Daoy (cell line): ENCODE measurements at places on chromosomes 5 and 9. TPM values are rescaled to one million over a fixed set of nuclear protein-coding genes. Genes with fewer than 3 reads are reported as not detected.

ANKRD55 gene
- not detected in 2 replicates for total RNA-seq

SLC9A3 gene
- total RNA-seq = 1.3 and 2.2 TPM in 2 replicates

TMEM252 gene
- total RNA-seq = not detected in 2 replicates

PTPN3 gene
- total RNA-seq = 10.4 and 25.4 TPM in 2 replicates

TAF11L10 gene
- not detected in 2 replicates for total RNA-seq

MSX2 gene
- total RNA-seq = 11.1 and 13.4 TPM in 2 replicates

LCN15 gene
- not detected in 2 replicates for total RNA-seq

SLC23A1 gene
- total RNA-seq = not detected in 2 replicates

RBM22 gene
- total RNA-seq = 51.4 and 51.9 TPM in 2 replicates

ARL14EPL gene
- 1.3 TPM in 1 of 2 replicates, not detected in the other for total RNA-seq

NMUR2 gene
- total RNA-seq = 0.30 TPM in 1 of 2 replicates, not detected in the other

GABRB2 gene
- total RNA-seq = 0.09 and 0.11 TPM in 2 replicates

CCNO gene
- 6.2 and 7.1 TPM in 2 replicates for total RNA-seq

CEL gene
- 0.18 and 0.29 TPM in 2 replicates for total RNA-seq

FCHSD1 gene
- 7.5 and 13.2 TPM in 2 replicates for total RNA-seq

UQCRQ gene
- 287 and 294 TPM in 2 replicates for total RNA-seq

LIX1 gene
- not detected in 2 replicates for total RNA-seq

CARTPT gene
- total RNA-seq = not detected in 2 replicates

MAP1B gene
- total RNA-seq = 40.1 and 44.0 TPM in 2 replicates

WNT8A gene
- not detected in 2 replicates for total RNA-seq

SLC6A19 gene
- not detected in 2 replicates for total RNA-seq

INSL4 gene
- not detected in 2 replicates for total RNA-seq

SPINK4 gene
- total RNA-seq = not detected in 2 replicates

SIT1 gene
- not detected in 2 replicates for total RNA-seq

SLC1A1 gene
- total RNA-seq = 11.8 and 15.8 TPM in 2 replicates

C1QTNF3 gene
- 0.11 and 0.89 TPM in 2 replicates for total RNA-seq

GRM6 gene
- not detected in 2 replicates for total RNA-seq

IFNK gene
- total RNA-seq = not detected in 2 replicates

SPATA31A7 gene
- total RNA-seq = 0.06 TPM in 1 of 2 replicates, not detected in the other

GNG10 gene
- 140 and 158 TPM in 2 replicates for total RNA-seq

TSSK1B gene
- not detected in 2 replicates for total RNA-seq

ARHGEF28 gene
- total RNA-seq = 0.65 and 3.9 TPM in 2 replicates

IFNE gene
- not detected in 2 replicates for total RNA-seq

ABO gene
- total RNA-seq = not detected in 2 replicates

PDCD1LG2 gene
- 6.9 and 11.5 TPM in 2 replicates for total RNA-seq

CDO1 gene
- 10.7 and 15.9 TPM in 2 replicates for total RNA-seq

PCDHGA1 gene
- total RNA-seq = 0.18 and 0.34 TPM in 2 replicates

AIF1L gene
- total RNA-seq = 3.5 and 5.2 TPM in 2 replicates

LHFPL2 gene
- total RNA-seq = 22.9 and 33.9 TPM in 2 replicates

GABRA6 gene
- not detected in 2 replicates for total RNA-seq

SPATA31E1 gene
- total RNA-seq = not detected in 2 replicates

OCLN gene
- total RNA-seq = 30.8 and 39.0 TPM in 2 replicates

FREM1 gene
- total RNA-seq = not detected in 2 replicates

LHX3 gene
- total RNA-seq = not detected in 2 replicates

FOXD4L3 gene
- total RNA-seq = not detected in 2 replicates

CKMT2 gene
- not detected in 2 replicates for total RNA-seq
